Glutamatergic neuron (in vitro differentiated cells): ENCODE measurements at places on chromosomes 7 and 10.

GRCh38 chr7:129671266-129671665, 59.7 kb downstream of the NRF1 start:
- H3K27me3 ChIP-seq = no peaks in the 10 kb centered on the region
- peaks cover 18% of the 10 kb centered on the region for H3K36me3 ChIP-seq
- H3K27ac ChIP-seq = no peak overlapping the region
- peak; percentile 23 for DNase-seq
- H3K4me1 ChIP-seq = no peaks in the 10 kb centered on the region

DNA sequence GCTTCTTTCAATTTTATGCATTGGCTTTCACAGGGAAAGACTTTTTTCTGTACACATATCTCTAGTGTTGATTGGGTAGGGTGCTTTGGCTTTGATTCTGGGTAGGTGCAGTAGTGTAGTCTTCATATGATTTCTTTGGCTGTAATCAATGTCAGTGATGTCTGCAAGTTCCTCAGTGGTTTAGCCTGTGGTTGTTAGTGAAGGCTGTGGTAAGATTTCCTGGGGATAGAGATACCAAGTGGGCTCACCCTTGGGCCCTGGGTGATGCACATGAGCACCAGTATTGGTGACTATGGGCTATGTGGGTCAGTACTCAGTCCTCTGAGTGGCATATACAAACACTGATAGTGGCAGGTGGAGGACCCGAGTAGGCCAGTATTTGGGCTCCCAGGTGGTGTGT, 13.0 kb downstream of the GIMAP8 start:
- DNase-seq = no peak
- no peak overlapping the region for H3K27ac ChIP-seq
- H3K36me3 ChIP-seq = peaks cover 21% of the 10 kb centered on the region
- no peaks in the 10 kb centered on the region for H3K4me1 ChIP-seq

DNA sequence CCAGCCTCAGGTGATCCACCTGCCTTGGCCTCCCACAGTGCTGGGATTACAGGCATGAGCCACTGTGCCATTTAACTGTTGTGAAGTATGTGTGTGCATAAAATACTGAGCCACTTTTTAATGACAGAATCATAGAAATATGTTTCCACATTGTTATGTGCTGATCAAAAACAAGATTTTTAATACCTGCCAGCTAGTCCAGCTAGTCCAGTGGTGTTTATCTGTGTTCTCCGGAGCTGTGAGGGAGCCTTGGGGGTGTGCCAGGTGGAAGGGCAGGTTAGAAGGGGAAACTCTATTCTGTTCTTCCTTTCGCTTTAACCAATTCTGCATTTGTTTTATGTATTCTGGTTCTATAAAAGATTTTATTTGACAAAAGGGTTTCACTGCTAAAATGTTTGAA, 7.0 kb downstream of the FAM221A start:
- no peak overlapping the region for H3K27ac ChIP-seq
- no peaks in the 10 kb centered on the region for H3K4me1 ChIP-seq
- DNase-seq = no peak
- H3K36me3 ChIP-seq = no peaks in the 10 kb centered on the region
- no peak overlapping the region for H3K4me3 ChIP-seq

DNA sequence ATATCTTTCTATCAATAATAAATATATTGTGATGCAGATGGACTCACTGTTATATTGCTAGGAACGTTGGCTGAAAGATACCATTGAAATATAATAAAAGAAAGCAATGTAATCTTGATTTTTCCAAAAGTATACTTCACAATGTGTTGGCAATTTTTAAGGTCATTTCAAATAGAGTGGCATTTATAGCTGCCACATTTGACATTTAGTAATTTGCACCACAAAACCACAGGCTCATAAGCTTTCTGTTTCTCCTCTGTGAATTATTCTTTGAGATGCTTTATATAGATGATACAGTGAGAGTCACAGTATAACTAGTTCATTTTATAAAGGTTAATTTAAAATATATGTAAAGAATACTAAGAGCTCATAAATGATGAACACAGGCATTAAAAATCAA, 44.6 kb downstream of the TMEM168 start:
- H3K4me1 ChIP-seq = no peaks in the 10 kb centered on the region
- no peaks in the 10 kb centered on the region for H3K36me3 ChIP-seq
- no peak for DNase-seq
- H3K4me3 ChIP-seq = no peak overlapping the region

DNA sequence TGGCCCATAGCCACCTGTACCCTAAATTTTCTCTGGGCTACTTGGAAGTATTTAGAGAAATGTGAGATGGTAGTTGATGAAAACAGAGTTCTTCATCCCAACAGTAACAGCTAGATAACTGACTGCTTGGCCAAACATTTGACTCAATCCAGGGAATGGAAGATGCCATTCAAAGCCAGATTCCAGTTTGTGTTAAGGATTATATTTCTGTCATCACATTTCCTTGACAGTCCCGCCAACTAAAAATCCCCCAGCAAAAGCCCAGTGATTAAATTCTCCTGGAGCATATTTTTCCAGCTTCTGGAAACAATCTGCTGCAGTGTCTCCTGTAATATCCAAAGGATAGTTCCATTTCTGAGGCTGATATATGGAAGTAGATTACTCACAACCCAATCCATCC, 45.4 kb upstream of the PTN start:
- no peak overlapping the region for H3K4me3 ChIP-seq
- no peaks in the 10 kb centered on the region for H3K4me1 ChIP-seq
- H3K36me3 ChIP-seq = peaks cover 7% of the 10 kb centered on the region
- no peak overlapping the region for H3K27ac ChIP-seq

DNA sequence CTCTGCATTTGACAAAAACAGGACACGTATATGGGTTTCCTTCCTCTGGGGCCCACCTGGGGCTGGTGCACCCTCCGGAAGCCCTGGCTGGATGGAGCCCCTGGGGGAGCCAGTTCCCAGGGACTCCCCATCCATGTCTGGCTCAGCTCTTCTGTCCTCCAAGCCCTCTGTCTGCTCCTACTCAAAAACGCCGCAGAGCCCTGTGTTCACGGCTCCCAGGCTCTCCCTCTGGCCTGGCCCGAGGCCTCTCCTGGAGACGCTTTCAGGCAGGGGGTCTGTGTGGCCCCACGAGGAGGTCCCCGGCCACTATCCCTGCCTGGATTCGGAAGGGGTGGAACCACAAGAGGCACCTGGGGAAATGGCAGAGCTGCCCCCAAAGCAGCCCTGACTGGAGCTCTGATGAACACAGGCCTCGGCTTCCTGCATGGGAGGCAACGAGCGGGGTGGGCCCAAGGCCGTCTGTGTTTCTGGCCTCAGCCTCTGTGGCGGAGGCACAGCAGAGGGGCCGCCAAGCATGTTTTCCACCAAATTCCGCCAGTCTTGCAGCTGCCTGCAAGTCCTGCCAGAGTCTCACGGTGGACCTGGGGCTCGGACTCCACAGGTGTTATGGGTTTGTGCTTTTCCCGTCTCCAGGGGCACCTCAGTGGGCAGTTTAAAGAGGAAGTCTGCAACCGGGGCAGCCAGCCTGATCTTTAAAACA, 22.6 kb upstream of the INPP5A start:
- H3K4me1 ChIP-seq = peaks cover 13% of the 10 kb centered on the region
- peaks cover 8% of the 10 kb centered on the region for H3K27me3 ChIP-seq
- no peaks in the 10 kb centered on the region for H3K36me3 ChIP-seq
- no peak overlapping the region for H3K27ac ChIP-seq
- DNase-seq = no peak

DNA sequence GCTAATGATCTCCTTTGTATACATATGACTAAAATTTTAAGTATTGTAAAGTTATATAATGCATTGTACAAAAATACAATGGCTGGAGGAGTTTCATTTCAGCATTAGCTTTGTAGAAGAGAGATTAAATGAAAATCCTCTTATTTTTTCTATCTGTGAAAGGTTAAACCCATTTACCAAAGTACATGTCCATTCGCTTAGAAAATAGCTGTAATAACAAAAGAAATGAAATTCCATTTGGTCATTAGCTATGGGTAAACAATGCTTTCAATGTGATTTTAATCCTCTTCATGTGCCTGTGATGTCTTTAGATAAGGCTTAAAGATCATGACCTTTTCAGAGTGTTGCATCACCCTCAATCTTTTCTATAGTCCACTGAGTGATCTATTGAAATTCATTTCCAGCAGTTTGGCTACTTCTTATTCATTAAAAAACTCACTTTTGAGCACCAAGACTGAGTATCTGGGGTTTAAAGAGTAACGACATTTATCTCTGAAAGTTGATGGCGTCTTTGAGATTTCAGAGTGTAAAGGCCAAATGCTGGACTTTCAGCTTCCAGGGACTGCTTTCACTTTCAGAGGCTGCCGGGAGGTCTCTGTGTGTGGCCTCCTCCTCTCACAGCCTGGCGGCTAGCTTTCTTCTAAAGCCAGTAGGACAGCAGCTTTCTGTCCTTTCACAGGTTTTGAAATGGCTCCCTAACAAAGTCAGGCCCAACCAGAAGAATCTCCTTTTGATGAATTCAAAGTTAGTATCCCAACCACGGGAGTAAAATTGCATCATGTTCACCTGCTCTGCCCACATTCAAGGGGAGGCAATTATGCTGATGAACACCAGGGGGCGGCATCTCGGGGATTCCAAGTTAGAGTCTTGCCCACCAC, 701.4 kb upstream of the COBL start:
- no peaks in the 10 kb centered on the region for H3K27me3 ChIP-seq
- H3K4me1 ChIP-seq = no peaks in the 10 kb centered on the region
- H3K4me3 ChIP-seq = no peak overlapping the region
- DNase-seq = peak; percentile 61
- no peaks in the 10 kb centered on the region for H3K36me3 ChIP-seq

GRCh38 chr7:124497176-124497575, 268.4 kb downstream of the GPR37 start:
- H3K36me3 ChIP-seq = no peaks in the 10 kb centered on the region
- no peaks in the 10 kb centered on the region for H3K4me1 ChIP-seq
- DNase-seq = no peak
- no peak overlapping the region for H3K4me3 ChIP-seq
- no peak overlapping the region for H3K27ac ChIP-seq

- no peaks in the 10 kb centered on the region for H3K4me1 ChIP-seq
- no peak overlapping the region for H3K27ac ChIP-seq
- no peak for DNase-seq
- H3K27me3 ChIP-seq = no peaks in the 10 kb centered on the region
Observed at GRCh38 chr10:6721480-6721879, 141.4 kb upstream of the PRKCQ start.

- no peak overlapping the region for H3K27ac ChIP-seq
- H3K36me3 ChIP-seq = peaks cover 4% of the 10 kb centered on the region
- no peak for DNase-seq
- H3K27me3 ChIP-seq = peaks cover 2% of the 10 kb centered on the region
Observed at GRCh38 chr10:90816466-90816865, 41.4 kb downstream of the HTR7 start.

DNA sequence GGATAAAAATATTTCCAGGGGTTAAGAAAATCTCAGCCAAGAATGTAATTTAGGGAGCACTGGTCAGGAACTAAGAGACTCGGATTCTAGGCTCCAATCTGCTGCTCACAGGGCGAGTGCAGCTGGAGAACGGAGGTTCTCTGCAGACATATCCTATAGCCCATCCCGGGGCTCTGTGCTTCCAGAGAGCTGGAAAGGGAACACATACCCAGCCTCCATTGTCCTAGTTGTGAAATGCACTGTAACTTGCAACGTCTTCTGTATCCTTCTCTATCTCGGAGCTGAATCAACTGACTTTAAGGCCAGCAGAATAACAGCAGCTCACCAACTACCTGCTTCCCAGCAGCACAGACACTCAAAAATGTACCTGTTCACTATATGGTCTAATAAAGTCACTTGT, 351.1 kb upstream of the MYO3A start:
- no peaks in the 10 kb centered on the region for H3K36me3 ChIP-seq
- H3K4me3 ChIP-seq = no peak overlapping the region
- no peaks in the 10 kb centered on the region for H3K27me3 ChIP-seq
- no peak for DNase-seq

GRCh38 chr10:129727071-129727470, 237.0 kb downstream of the EBF3 start:
- no peak overlapping the region for H3K4me3 ChIP-seq
- peaks cover 15% of the 10 kb centered on the region for H3K36me3 ChIP-seq
- no peaks in the 10 kb centered on the region for H3K4me1 ChIP-seq
- H3K27ac ChIP-seq = no peak overlapping the region
- H3K27me3 ChIP-seq = peaks cover 1% of the 10 kb centered on the region

DNA sequence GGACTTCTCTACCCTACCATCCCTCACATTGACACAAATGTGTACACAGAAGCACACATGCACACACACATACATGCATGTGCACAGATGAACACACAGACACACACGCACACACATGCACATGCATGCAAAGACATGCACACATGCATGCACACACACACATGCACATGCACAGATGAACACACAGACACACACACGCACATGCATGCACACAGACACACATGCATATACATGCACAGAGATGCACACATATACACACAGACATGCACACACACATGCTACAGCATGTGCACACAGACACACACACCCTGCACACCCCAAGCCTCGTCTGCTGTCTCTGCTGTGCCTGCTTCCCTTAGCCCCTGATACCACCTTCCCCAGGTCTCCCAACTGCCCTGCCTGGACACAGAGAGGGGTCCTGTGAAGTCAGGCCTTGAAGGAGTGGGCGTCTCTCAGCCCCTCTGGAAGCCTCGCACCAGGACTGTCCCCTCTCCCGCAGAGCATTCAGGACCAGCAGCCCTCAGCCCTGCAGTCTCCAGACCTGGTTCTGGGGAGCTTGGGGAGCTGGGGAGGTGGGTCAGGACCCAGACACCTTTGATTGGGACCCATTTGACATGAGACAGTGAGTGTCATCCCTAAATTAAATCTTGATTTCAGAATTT, 181.8 kb downstream of the DNAJB6 start:
- H3K27ac ChIP-seq = no peak overlapping the region
- DNase-seq = no peak

GRCh38 chr7:112448381-112448780, 1.9 kb upstream of the IFRD1 start:
- H3K36me3 ChIP-seq = no peaks in the 10 kb centered on the region
- no peak for DNase-seq
- peaks cover 13% of the 10 kb centered on the region for H3K4me1 ChIP-seq
- no peak overlapping the region for H3K27ac ChIP-seq

DNA sequence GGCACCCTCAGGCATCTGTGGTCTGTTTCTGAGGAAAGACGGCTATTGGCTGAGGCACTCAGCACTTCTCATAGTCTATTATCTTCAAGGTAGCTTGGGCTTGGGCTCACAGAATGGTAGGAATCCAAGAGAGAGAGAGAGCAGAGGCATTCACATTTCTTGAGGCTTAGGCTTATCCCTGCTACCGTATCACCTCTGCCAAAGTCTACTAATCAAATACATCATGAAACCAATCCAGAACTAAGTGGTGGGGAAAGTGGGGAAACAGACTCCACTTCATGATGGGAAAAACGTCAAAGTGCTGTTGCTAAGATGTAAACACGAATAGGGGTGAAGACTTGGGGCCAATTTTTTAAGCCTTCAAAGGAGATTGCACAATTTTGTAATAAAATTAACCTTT, 271.1 kb upstream of the SEMA3D start:
- H3K4me3 ChIP-seq = no peak overlapping the region
- no peaks in the 10 kb centered on the region for H3K36me3 ChIP-seq
- DNase-seq = no peak
- no peaks in the 10 kb centered on the region for H3K27me3 ChIP-seq
